SJSA1 (cell line): ENCODE measurements at places on chromosomes 1 and 21.

DNA sequence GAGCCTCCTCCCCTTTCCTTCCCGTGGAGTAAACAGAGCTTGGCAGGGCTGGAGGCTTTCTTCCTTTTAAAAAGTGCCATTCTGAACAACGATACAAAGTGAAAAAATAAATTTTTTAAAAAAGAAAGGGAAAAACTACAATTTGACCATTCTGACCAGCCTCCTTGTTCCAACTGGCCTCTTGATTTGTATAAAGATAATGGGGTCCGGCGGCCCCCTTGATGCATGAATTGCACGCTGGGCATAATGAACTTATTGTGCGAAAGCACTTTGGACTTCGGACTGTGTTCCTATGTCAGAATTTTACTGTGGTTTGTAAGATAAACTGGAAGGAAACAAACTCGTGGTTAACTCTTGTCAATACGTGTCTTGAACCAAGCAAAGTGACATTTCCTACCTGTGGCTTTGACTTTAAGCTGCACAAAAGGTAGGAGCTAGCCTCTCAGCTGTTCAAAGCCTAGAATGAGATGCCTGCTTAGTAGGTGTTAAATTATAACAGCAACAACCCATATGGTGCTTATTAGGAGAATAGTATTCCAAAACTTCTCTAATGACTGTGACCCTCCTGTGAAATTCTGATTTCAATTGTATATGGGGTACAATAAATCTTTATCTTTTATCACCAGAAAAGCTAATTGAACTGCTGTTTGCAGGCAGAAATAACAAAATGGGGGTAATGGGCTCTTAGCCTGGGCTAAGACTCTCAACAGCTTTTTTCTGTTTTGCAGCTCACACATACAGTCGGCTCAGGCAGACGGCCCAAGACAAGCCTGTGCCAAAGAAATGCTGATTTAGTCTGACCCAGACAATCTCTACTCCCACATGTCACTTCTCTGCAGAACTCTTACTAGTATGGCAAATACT, 9.3 kb downstream of the IRF2BP2 start:
- no peak for DNase-seq

DNA sequence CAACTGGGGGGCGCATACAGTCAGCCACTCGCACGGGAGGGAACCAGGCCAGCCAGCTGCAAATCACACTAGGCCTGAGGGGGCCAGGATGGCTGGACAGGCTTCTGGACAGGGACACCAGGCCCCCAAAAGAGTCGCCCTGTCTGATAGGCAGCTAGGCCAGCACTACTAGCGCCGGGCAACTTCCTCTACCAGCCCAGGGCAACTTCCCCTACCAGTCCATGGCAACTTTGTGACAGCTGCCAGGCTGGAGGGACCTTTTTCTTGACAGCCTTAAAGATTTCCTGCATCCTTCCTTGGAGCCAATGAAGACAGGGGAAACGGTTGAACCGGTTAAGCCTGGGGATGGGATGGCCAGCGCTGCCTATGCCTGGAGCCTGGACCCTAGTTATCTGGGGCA, 5.1 kb downstream of the IFFO2 start:
- no peak for DNase-seq

DNA sequence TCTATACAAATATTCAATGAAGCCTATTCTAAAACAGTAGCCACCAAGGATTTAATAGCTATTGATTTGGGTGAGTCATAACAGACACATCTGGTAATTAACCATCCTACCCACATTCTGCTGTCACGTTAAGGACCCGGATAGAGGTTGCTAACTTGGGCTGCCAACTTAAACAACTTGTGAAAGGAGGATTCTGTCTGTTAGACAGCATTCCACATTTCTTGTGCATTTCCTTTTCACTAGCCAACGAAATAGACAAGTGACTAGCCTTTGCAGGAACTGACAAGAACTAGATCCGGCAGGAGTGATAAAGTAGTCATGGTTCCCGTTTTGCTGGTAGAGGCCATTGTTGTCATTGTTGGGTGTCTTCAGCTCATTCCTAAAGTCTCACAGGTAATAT, 9.5 kb downstream of the DSCAM start:
- no peak for DNase-seq

DNA sequence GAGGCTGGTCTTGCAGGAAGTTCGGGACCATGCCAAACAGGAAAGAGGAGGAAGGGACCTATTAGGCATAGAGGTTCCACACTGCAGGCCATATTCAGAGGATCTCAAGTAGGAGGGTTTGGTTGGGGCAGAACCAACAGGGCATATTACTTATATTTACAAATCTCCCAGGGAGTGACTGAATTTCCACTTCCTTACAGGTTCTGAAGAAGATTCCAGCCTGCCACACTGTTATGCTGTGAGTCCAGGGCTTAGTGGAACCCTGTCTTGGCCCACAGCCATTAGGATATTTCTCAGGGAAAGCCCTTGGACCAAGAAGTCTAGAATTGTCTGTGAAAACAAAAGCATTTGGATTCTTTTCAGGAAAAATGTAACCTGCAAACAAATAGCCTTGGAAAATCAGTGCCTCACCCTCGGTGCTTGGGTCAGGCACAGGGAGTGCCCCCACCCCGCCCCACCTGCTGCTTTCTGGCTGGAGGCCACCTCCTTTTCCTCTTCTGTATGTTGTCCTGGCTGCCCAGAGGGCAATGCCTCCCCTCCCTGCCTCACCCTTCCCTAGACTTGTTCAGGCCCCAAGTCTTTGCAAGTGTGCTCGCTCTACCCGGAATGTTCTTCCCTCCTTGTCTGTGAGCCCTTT, 41.0 kb upstream of the JUN start:
- DNase-seq: no peak

DNA sequence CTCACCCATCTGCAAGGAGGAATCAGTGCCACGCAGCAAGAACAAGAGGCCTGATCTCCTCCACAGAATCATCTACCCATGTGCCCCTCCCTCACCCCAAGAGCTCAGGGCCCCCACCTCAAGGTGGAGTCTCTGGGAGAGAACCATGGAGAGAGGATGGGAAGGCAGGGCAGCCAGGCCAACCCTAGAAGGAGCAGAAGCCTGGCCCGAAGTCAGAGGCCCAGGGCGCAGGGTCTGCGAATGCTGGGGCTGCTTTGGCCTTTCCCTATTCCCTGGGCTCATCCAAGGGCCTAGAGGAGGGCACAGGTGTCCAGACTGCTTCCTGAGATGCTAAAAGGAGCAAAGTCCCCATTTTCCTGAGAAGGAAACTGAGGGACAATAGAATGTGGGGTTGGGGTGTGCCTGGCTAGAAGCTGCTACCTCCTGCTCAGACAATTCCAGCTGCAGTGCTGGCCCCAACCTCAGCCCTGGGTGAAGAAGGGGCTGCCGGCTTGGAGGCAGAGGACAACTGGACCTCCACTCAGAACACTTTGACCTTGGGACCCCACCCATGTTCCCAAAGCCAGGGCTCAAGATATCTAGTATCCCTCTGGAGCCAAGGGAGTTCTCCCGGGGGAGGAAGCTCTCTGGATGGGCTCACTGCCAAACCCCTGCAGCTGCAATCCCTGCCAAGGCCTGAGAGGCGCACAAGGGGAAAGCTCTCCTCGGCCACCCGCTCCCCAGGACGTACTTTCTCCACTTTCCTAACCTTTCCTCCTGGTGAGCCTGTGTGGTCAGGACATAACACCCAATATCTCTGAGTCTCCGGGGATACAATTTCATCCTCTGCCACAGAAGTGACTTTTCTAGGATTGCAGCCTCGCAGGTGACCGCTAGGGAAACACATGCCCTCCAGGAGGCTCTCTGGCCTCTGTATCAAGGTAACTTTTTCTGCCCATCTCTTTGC, 16.6 kb upstream of the LEMD1 start:
- peak; percentile 72 for DNase-seq

DNA sequence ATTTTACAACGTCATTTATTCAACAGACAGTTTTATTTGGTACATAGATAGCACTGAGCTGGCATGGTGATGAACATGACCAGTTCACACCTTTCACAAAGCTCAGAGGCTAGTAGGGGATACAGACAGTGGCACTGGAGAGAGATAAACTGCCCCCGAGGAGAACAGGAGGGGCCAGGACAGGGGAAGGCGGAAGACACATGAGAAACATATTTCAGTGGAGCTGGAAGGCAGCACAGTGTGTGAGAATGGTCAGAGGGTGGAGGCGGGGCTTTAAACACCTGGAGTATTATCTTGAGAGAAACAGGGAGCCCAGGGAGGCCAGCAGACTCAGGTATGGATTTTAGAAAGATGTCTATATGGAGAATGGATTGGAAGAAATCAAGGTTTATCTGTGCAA, 49.5 kb downstream of the CHML start:
- DNase-seq: no peak

DNA sequence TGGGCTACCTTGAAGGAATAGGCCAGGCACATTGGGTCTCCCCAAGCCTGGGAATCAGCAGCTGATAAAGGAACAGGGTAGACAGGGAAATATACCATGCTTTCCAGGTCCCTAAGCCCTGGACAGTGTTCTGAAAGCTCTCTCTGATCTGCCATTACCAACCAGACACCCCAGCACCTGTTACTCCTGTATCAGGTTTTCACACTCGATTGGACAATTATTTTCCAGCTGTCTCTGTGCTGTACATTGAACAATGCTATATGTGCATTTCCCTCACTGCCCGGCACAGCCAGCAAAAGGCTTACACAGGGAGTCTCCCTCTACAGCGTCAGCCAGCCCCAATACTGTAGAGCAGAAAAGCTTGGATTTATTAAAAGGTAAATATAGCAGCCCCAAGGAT, 4.7 kb downstream of the CFAP45 start:
- no peak for DNase-seq

GRCh38 chr1:151325231-151325630, 2.0 kb downstream of the PI4KB start:
- no peak for DNase-seq

- DNase-seq: no peak
Observed at GRCh38 chr21:27429710-27430341, 462.9 kb upstream of the ADAMTS5 start.

- no peak for DNase-seq
Observed at GRCh38 chr1:64519901-64520300, 50.0 kb downstream of the CACHD1 start.

DNA sequence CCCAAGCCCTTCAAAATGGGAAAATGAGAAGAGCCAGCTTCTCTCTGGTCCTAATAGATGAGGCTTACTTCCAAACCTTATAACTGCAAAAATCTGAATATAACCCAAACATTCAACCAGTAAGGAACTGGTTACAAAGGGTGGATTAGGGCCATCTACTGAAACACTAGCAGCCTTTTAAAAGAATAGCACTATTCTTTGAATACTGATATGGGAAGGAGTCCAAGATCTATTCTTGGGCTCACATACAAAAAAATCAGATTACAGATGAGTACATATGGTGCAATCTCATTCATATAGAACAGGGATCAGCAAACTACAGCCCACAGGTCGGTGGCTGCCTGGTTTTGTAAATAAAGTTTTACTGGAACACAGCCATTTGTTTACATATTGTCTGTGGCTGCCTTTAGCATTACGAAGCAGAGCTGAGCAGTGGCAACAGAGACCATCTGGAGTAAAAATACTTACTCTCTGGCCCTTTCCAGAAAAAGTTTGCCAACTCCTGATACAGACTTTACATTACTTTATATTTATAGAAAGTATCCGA, 167.7 kb downstream of the ZSCAN20 start:
- DNase-seq: no peak

DNA sequence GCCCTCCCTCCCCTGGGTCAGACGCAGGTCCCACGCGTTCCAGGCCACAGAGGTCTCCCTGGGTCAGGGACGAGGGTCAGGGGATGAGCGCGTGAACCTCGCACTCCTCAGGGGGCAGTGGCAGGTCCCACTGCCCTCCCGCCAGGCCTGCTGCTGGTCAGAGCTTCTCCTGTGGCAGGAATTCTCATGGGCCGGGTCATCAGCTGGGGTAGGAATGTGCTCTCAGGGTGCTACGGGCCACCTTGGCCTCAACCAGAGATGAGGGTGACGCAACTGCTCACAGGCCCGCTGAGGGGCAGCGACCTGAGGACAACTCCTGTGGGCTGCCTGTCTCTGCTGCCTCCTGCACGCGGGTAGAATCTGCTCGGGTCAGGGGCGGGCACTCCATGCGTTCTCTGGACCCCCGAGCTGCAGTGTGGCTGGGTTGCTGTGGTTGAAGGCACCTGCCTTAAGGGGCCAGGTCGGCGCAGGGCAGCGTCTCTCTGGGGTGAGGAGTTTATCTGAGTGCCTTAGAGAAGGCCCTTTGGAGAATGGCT, 128.8 kb downstream of the PRDM16 start:
- no peak for DNase-seq
